Left lung (tissue), 14 donors: ENCODE measurements at places on chromosomes 6 and 20. TPM values are rescaled to one million over a fixed set of nuclear protein-coding genes. Genes with fewer than 3 reads are reported as not detected.

GRCh38 chr6:142878407-142878806, 66.6 kb downstream of the HIVEP2 start:
- no peak overlapping the region for H3K4me3 ChIP-seq
- no peaks in the 10 kb centered on the region for H3K4me1 ChIP-seq
- no peak overlapping the region for H3K27ac ChIP-seq
- H3K27me3 ChIP-seq: no peaks in the 10 kb centered on the region
- no peak for DNase-seq

DNA sequence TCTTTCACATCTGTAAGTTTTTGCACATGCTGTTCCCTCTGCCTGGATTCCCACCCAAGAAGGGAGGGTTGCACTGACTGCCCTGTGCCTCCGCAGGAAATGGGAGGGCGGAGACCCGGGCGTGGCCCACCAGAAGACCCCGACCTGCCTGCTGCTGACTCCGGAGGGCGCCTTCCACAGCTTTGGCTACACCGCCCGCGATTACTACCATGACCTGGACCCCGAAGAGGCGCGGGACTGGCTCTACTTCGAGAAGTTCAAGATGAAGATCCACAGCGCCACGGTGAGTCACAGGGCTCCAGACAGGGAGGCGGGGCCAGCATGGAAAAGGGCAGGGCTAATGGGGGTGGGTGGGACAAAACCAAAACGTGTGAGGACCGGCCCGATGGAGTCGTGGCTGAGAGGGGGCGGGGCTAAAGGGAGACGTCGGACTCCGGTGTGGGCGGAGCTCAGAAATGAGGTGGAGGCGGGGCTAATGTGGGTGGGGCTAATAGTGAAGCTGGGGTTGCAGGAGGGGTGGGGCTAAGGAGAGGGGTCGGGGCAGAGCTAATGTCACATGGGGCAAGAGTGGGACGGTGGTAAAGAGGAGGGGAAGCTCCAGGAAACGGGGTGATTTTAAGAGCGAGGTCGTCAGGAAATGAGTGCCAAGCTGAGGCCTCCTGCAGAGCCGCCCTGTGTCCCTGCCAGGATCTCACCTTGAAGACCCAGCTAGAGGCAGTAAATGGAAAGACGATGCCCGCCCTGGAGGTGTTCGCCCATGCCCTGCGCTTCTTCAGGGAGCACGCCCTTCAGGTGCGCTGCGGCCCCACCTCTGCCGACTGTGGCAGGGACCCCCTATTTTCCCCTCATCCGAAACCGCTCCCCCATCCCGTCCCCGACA, 12.6 kb downstream of the HSPA12B start:
- peak overlapping the region; percentile 19 for H3K4me3 ChIP-seq
- DNase-seq: peak; percentile 82
- no peak overlapping the region for H3K27ac ChIP-seq
- H3K4me1 ChIP-seq: peaks cover 31% of the 10 kb centered on the region
- H3K27me3 ChIP-seq: no peaks in the 10 kb centered on the region

F13A1 gene
- total RNA-seq: 153 TPM

RNF182 gene
- 3.3 TPM for total RNA-seq

GRCh38 chr6:28266563-28266961, 381 bp upstream of the ZSCAN26 start:
- no peaks in the 10 kb centered on the region for H3K36me3 ChIP-seq
- no peak for DNase-seq
- H3K27me3 ChIP-seq: no peaks in the 10 kb centered on the region
- H3K4me1 ChIP-seq: peaks cover 29% of the 10 kb centered on the region
- H3K4me3 ChIP-seq: peak overlapping the region; percentile 68
- H3K27ac ChIP-seq: peak overlapping the region; percentile 85

DNA sequence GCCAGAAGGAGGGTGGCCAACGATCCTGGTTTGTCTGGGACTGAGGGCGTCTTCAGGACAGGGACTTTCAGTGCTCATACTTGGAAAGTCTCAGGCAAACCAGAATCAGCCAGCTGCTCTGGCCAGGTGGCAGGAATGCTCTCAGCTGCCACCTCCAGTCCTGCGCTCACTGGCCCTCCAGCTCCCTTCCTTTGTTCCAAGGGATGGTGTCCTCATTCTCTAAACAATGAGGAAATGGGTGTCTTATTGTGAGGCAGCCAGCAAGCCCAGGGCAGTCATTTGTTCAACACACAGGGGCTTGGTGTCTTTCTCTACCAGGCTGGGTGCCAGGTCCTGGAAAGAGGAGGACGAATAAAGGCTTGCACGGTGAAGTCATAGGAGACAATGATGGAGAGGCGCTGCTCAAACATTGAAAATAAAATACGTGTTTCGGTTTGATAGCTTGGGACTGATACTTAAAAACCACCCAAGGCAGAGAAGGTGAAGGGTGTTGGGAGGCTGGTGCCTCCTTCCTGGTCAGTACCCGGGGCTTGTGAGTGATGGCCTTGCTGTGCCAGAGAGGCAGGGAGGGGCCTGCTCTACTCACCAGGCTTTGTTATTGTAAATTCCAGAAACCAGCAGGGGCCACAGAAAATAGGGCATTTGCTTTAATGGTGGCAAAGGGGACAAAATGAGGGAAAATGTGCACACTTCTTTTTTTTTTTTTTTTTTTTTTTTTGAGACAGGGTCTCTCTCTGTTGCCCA, 11.3 kb upstream of the TMEM181 start:
- no peaks in the 10 kb centered on the region for H3K27me3 ChIP-seq

CPXM1 gene
- total RNA-seq: 8.1 TPM

DNA sequence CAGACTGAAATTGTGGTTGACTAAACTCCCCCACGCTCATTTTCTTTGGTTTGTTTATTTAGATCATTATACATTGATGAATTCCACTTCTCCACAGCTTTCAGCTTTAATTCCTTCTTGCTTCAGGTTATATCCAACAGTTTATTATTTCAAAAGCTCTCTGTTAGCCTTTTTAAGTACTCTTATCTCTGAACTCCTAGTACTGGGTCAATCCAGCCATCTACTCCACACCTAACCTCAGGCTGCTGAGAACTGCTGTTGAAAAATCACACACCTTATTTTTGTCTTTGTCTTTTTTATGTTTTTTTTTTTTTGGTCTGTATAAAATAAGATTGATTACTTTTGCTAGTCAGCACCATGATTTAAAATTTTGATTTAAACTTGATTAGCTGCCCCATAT, 32.9 kb downstream of the FLRT3 start:
- H3K27me3 ChIP-seq: no peaks in the 10 kb centered on the region
- H3K4me1 ChIP-seq: no peaks in the 10 kb centered on the region
- no peaks in the 10 kb centered on the region for H3K36me3 ChIP-seq
- H3K4me3 ChIP-seq: no peak overlapping the region
- no peak for DNase-seq
- no peak overlapping the region for H3K27ac ChIP-seq

DNA sequence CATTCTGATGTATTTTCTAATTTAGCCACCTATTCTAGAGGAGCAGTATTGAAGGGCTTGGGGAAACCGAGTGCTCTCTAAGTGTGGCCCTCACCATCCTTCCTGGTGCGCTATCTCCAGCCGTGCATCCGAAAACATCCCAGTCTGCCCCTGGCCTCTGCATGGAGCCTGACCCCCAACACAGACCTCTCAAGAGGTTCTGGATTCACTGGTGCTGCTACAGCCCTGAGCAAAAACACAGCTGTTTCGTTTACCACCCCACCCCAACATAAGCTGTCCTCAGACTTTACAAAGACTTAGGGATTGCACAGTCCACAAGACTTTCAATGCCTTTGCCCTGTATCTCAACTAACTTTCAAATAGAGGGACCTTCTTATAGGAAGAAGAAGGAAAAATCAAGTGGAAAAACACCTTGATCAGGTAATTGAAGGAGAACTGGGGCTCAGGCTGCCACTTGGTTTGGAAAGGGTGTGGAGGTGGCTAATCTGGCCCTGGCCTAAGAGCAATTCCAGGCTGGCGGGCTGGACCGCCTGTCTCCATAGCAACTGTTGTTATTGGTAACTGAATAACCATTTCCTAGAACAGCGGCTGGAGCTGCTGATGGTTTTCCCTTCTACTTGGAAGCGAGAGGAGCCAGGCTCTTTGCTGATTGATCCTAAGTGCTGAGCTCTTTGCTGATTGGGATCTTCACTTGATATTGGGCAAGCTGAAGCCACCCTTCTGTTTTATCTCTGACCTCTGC, 90.2 kb upstream of the TOX2 start:
- DNase-seq: no peak
- H3K4me3 ChIP-seq: no peak overlapping the region
- no peaks in the 10 kb centered on the region for H3K27me3 ChIP-seq
- no peak overlapping the region for H3K27ac ChIP-seq
- no peaks in the 10 kb centered on the region for H3K36me3 ChIP-seq

DNA sequence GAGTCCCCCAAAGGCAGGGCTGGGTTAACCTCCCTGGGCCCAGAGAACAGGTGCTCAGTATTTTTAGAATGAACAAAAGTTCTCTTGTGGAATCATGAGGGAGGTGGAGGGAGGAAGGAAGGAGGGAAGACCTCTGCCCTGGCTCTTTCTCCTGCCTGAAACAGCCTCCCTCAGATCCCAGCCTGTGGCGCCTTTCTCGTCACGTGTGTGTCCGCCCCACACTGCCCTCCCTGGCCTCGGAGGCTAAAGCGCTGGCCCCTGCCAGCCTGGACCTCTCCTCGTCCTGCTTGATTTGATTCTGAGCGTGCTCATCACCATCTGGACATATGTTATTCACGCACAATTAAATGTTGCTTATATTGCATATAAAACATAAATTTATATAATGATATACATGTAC, 40.9 kb downstream of the PHACTR3 start:
- no peak for DNase-seq
- H3K4me1 ChIP-seq: no peaks in the 10 kb centered on the region
- H3K27me3 ChIP-seq: peaks cover 16% of the 10 kb centered on the region
- H3K4me3 ChIP-seq: no peak overlapping the region
- H3K36me3 ChIP-seq: no peaks in the 10 kb centered on the region

DNA sequence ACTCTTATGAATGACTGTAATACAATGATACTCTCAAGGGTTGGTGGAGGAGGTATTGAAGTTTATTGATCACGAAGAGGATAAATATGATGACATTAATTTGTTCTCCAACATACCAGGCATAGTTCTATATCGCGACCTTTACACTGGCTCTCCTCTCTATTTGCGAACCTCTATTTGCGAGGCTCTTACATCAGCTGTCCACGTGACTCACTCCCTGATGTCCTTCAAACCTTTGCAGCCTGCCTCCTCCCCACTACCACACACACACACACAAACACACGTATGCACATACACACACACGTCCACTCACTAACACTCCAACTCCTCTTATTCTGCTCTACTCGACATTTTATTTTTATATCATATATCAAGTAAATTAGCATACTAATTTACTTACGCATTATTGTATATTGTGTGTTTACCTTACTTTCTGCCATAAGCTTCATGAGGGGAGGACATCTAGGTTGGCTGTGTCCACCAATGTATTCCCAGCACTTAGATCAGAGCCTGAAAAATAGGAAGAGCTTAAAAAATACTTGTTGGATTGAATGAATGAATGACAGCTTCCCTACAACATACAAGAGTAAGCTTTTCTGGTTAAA, 53.3 kb upstream of the TNFRSF21 start:
- no peak overlapping the region for H3K27ac ChIP-seq
- no peaks in the 10 kb centered on the region for H3K4me1 ChIP-seq
- H3K4me3 ChIP-seq: no peak overlapping the region
- H3K27me3 ChIP-seq: no peaks in the 10 kb centered on the region
- no peak for DNase-seq
- no peaks in the 10 kb centered on the region for H3K36me3 ChIP-seq
